ENCODE measurements at places on chromosomes 5 and 9.

DNA sequence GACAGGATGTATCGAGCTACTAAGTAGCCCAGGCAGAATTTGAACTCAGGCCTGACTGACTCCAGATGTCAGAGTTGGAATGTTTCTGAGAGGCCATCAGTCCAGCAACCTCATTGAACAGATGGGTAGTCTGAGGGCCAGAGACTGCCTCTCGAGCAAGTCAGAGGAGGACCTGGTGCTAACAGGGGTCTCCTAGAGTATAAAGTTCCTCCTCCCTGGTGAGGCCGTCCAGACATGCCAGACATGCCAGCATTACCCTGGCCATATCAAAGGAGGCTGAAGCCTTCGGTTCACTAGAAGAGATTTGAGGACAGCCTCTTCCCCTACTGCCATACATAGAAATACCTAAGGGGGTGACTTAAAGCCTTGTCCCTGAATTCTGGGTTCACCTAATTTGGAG lies 81.2 kb downstream of the ZNF618 start:
- DNase-seq, result no peak

GRCh38 chr5:77157732-77158532 lies 52.5 kb upstream of the PDE8B start:
- peak; percentile 62 for DNase-seq

DNA sequence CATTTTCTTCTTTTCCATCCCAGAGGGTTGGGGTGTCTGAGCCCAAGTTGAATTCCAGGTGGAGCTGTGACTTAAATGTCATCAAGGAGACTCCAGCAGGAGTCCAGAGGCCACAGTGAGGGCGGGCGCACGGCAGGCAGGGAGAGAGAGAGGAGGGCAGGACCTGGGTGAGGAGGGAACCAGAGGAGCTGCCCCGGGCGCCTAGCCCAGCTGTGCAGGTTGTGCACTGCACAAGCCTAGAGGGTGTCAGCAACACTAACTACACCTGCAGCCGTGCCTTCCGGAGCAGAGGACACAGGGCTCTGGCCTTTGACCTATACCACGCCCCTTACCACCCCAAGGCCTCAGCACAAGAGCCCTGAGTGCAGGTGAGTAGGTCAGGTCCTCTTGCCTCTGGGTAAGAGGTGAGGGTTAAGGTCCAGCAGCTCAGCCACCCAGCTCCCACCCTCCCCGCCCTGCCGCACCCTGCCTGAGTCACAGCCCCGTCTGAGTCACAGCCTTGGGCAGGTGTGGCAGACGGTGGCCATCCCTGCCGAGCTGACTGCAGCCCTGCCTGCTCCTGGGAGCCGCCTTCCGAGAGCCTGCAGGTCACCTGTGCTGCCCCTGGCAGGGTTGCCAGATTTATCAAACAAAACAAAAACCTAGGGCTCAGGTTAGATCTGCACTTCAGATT lies 6.4 kb upstream of the AGPAT2 start:
- DNase-seq, result peak; percentile 83

DNA sequence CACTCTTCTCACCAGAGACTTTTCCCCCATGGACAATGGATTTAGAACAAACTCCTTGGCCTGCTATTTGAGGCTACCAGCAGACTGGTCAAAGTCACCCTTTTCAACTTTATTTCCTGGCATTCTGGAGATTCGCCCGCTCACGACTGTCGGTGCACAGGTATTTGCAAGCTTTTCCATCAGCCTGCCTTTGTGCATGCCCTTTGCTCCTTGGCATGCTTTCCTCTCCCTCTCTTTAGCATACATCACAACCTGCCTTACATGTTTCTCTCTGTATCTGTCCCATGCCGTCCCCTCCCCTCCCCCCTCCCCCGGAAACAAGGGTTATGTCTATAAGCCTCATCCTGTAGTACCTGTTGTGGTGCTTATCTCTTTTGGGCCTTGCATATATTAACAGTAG lies 257.1 kb downstream of the AOPEP start:
- no peak for DNase-seq

- DNase-seq, result no peak
Observed at GRCh38 chr5:95938766-95939165, 22.9 kb downstream of the ELL2 start.

DNA sequence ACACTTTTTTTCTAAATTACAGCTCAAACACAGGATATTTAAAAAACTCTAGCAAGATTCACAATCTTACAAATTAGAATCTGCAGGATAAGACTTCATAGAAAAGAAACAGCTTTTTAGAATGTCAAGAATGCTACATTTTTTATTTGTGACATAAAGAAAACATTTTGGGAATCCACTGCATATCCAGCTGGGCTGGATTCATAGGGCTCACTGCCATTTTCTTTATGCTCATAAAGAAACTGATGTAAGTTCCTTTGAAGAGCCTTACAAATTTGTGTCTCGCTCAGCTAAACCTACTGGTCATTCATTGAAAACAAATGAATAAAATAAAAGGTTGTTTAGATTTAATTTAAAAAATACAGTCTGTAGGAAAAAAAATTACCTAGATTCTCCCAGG lies 332.3 kb downstream of the TRPM3 start:
- no peak for DNase-seq

DNA sequence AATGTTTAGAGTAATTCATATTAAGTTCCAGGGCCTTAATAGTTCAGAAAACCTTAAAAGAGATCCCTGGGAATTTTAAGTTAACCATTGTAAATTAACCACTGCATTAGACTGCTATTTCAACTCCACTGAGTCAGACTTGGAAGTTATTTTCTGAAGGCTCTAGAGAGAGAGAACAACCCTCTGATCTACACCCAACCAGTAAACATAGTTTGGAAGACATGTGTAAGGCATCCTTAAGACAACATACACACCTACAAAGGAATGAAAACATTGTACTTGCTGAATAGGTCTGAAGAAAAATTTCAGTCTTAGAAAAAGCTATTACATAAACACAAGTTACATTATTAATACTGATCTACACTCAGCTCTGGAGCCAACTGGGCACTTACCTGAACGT lies 158.2 kb upstream of the FST start:
- no peak for DNase-seq

DNA sequence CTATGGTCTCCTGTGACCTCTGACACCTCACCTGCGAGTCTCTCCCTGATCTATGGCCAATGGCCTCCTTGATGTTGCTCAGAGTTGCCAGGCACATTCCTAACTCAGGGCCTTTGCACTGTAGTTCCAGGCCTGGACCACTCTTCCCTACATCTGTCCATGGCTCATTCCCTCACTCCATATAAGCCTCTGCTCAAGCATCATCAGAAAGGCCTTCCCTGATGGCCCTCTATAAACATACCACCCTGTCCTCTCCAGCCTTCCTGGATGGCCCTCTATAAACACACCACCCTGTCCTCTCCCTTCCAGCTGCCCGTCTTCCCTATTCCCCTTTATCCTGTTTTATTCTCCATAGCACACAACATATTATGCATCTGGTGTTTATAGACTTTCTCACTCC lies 102.8 kb downstream of the GTF3C4 start:
- no peak for DNase-seq

DNA sequence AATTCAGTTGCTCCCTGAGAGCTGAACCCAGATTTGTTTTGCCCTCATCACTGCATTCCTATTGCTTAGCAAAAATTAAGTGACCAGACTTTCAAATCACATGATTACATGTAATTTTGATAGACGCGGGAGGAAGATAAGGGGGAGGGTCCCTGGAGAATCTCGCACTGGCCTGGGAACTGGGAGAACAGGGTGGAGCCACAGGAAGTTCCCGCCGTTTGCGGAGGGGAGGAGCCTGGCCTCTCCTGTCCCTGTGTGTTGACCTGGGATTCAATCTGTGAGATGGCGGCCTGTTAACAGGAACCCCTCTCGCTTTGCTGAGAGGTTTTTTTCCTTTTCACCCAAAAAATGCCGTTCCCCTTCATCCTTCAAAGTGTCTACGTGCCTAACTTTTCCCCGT lies 142.9 kb upstream of the OR13F1 start:
- no peak for DNase-seq

GRCh38 chr9:118170032-118170955 lies 466.1 kb downstream of the TLR4 start:
- DNase-seq, result peak; percentile 92

GRCh38 chr5:71719063-71719964 lies at the start of gene CARTPT:
TSS of gene CARTPT (plus strand) at chr5:71719275. CDS start at chr5:71719294, 19 bp downstream.
- DNase-seq, result peak; percentile 80

DNA sequence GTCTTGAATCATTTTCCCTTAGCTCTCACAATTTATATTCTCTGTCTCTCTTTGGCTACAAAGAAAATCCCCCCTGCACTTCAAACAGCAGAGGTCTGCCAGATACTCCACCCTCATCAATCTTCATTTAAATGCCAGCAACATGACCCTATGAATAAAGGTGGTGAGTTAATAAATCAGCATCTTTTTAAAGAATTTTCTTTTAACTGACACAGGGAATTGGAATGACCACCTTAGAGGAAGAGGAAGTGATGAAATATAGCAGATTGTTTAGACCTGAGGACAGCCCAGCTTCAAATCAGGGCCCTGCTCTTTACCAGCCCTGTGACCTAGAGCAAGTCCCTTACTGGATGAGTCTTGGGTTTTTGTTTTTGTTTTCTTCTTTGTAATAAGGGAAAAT lies 223.1 kb upstream of the PAPPA start:
- DNase-seq, result no peak
